ENCODE measurements at places on chromosomes 5 and 9. TPM values are rescaled to one million over a fixed set of nuclear protein-coding genes. Genes with fewer than 3 reads are reported as not detected.

The COL15A1 gene
- polyA plus RNA-seq: 61.5 TPM

The PDCD1LG2 gene
- polyA plus RNA-seq: 1.6 TPM

The FSD1L gene
- 0.45 TPM for polyA plus RNA-seq

The PCDHA11 gene
- 0.03 TPM for polyA plus RNA-seq

The NMRK1 gene
- polyA plus RNA-seq: 43.4 TPM

The IFNA8 gene
- polyA plus RNA-seq: not detected

The GBGT1 gene
- 2.6 TPM for polyA plus RNA-seq

The SLC35D2 gene
- polyA plus RNA-seq: 21.7 TPM

The GLDC gene
- polyA plus RNA-seq: 0.07 TPM

The CFAP77 gene
- polyA plus RNA-seq: not detected

The GRXCR2 gene
- polyA plus RNA-seq: not detected

The EDIL3 gene
- 1.0 TPM for polyA plus RNA-seq

The PCDHGC3 gene
- 106 TPM for polyA plus RNA-seq

The GADD45G gene
- polyA plus RNA-seq: 45.2 TPM

The F2RL2 gene
- polyA plus RNA-seq: 0.05 TPM

The ARSI gene
- polyA plus RNA-seq: 0.98 TPM

The SMIM33 gene
- polyA plus RNA-seq: not detected

The BHMT2 gene
- polyA plus RNA-seq: 2.1 TPM

The GRM6 gene
- polyA plus RNA-seq: not detected

The FAM169A gene
- polyA plus RNA-seq: not detected

The CCNO gene
- not detected for polyA plus RNA-seq

The MYMK gene
- polyA plus RNA-seq: not detected

The MARCOL gene
- not detected for polyA plus RNA-seq

The AK3 gene
- polyA plus RNA-seq: 18.0 TPM

The UNC5A gene
- 0.51 TPM for polyA plus RNA-seq

The RLN2 gene
- 1.2 TPM for polyA plus RNA-seq

The DRD1 gene
- 0.39 TPM for polyA plus RNA-seq

The RBM22 gene
- polyA plus RNA-seq: 24.4 TPM

The SARDH gene
- 1.2 TPM for polyA plus RNA-seq

The COL5A1 gene
- 28.0 TPM for polyA plus RNA-seq

The ARHGEF39 gene
- polyA plus RNA-seq: 0.66 TPM

The PCDHA7 gene
- polyA plus RNA-seq: 0.10 TPM

The PCDHA12 gene
- polyA plus RNA-seq: not detected

The ZNF366 gene
- 0.82 TPM for polyA plus RNA-seq

The ACOT12 gene
- polyA plus RNA-seq: not detected

The BTNL8 gene
- polyA plus RNA-seq: 0.14 TPM

The SLC46A2 gene
- polyA plus RNA-seq: 0.05 TPM

The RASEF gene
- 1.3 TPM for polyA plus RNA-seq

The GNA14 gene
- polyA plus RNA-seq: 3.9 TPM

The EGFLAM gene
- polyA plus RNA-seq: 25.9 TPM

The PCDH1 gene
- polyA plus RNA-seq: 26.7 TPM

The PPP1R26 gene
- polyA plus RNA-seq: 5.3 TPM

The LCN10 gene
- 28.6 TPM for polyA plus RNA-seq

The GFI1B gene
- polyA plus RNA-seq: not detected

The TAF1L gene
- 0.01 TPM for polyA plus RNA-seq

The PCDHA5 gene
- polyA plus RNA-seq: 0.06 TPM

The CCIN gene
- not detected for polyA plus RNA-seq

The ZDHHC11B gene
- polyA plus RNA-seq: 4.4 TPM

The CDH18 gene
- polyA plus RNA-seq: not detected

The PCDHB2 gene
- polyA plus RNA-seq: 3.2 TPM

The MAP1B gene
- 21.9 TPM for polyA plus RNA-seq

The PCSK5 gene
- 12.5 TPM for polyA plus RNA-seq

The ARL14EPL gene
- 0.18 TPM for polyA plus RNA-seq

The RELL2 gene
- polyA plus RNA-seq: 2.6 TPM

The NR5A1 gene
- 0.03 TPM for polyA plus RNA-seq

The SLC6A7 gene
- not detected for polyA plus RNA-seq
